ENCODE measurements at places on chromosomes 7 and 10.

DNA sequence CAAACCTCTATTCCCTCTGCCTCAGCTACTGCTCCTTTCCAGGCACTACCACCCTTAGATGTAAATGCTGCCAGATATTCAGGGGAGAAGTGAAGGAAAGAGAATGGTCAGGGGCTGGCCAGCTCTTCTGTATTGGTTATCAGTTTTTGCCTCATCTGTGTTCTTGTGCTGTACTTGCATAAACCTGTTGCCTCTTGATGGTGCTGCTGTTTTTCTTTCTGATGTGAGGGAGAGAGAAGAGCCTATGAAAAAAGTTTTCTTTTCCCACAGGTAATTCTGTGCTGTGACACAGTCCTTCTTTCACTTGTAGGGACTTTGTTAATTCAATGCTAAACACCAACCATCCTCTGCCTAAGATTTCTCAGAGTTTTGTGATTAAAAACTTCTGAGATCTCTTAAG lies 57.5 kb downstream of the STK31 start:
- DNase-seq = no peak

DNA sequence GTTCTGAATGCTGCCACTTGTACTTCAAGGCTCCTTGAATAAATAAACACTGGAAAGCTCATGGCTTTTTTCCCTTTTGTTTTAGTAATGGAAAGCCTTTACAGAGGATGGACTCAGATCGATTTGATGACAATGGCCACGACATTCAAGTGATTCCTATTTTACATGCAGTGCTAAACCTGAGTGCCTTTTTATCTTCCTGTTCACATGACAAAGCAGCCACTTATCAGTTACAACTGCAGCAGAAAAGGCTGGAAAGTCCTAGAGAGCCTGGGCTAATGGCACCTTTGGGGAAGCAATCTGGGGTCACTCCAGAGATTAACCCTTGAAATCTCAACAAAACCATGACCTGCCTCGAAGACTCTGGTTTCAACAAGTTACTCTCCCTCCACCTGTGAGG lies 249.0 kb upstream of the AUTS2 start:
- no peak for DNase-seq

- no peak for DNase-seq
These were observed 3.0 kb downstream of the NOD1 start for GRCh38 chr7:30475580-30475979.

- DNase-seq = no peak
These were observed 31.6 kb downstream of the FGF8 start for GRCh38 chr10:101744267-101744666.

DNA sequence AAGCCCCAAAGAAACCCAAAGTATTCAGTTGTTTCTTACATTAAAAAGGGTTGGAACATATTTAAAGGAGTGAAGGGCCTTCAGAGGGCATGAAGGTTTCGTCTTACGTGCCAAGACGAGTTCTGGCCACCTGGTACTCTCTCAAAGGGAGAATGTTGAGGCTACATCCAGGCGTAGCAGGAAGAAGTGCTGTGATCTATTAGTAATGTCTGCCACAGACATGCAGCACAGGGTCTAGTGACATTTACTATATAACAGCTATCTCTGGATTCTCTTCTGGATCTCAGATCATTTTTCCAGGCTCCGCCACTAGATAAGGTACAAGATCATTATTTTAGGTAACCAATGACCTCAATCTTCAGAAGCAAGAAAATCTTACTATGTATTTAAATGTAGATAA lies 76.5 kb upstream of the ARID5B start:
- DNase-seq = no peak

- DNase-seq = no peak
These were observed 61.2 kb downstream of the CDCA7L start for GRCh38 chr7:21884496-21884895.

GRCh38 chr7:93914581-93915066 lies 6.9 kb upstream of the GNG11 start:
- no peak for DNase-seq

DNA sequence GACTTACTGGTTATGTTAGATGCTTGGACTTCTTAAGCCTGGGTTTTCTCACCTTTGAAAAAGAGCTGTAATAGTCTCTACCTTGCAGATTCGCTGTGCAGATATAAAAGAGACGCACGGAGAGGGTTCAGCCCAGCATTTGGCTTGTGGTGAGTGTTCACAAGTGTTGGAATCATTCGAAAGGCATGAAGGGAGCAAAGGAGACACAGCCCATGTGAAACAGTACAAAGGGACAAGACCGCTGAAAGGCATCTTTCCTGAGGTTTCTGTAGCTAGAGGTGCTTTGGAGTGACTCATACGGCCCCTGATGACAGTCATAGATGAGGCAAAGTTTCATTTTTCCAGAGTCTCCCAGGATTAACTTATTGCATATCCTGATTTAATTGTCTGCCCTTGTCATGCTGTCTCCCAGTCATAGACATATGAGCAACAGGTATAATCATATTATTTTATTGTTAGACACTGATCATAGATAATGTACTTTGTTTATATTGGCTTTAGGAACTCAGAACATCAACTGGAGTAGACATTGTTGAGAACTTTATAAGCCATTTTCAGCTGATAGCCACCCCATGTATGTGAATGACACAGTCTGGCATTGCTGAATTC lies 171.1 kb downstream of the ADRA2A start:
- DNase-seq = no peak

GRCh38 chr7:137480824-137481365 lies 137.4 kb upstream of the PTN start:
- DNase-seq = no peak

DNA sequence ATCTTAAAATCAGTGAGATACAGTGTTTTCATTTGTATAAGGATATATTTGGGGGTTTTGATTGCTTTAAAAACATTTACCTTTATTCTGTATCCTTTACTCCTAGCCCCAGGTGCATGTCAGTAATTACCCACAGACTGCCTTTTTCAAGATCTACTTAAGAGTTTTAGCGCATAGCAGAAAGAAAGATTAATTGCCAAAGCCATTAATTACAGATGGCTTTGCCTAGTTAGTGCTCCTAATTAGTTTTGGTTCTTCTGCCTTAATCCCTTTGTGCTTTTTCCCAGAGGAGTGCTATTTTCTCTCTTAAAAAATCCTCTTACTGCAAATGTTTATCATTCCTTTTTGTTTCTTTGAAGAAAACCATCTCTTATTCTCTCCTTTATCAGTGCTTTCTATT lies 122.8 kb downstream of the MAPK8 start:
- no peak for DNase-seq

- DNase-seq = no peak
These were observed 187.5 kb upstream of the AGK start for GRCh38 chr7:141363748-141364147.
